ENCODE measurements at places on chromosomes 4 and X. TPM values are rescaled to one million over a fixed set of nuclear protein-coding genes. Genes with fewer than 3 reads are reported as not detected.

- H3K4me3 ChIP-seq, result no peak overlapping the region
- H3K36me3 ChIP-seq, result no peaks in the 10 kb centered on the region
- no peaks in the 10 kb centered on the region for H3K4me1 ChIP-seq
- no peak for DNase-seq
- no peaks in the 10 kb centered on the region for H3K27me3 ChIP-seq
Measured at GRCh38 chrX:76802708-76803107, 375.2 kb downstream of the MAGEE1 start.

DNA sequence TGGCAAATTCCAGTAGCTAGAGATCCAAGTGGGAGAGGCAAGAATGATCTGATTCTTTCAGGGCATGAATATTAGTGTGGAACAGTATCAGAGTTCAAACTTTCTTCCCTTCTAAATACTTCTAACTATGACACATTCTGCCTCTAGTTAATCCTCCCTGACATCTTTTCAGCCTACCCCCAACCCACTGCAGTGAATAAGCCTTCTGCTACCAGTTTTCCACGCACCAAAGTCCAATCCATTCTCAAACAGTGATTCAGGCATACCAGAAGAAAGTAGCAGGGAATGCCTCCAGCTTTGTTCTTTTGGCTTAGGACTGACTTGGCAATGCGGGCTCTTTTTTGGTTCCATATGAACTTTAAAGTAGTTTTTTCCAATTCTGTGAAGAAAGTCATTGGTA, 155.4 kb upstream of the FTHL17 start:
- DNase-seq, result no peak
- no peak overlapping the region for H3K4me3 ChIP-seq
- no peaks in the 10 kb centered on the region for H3K4me1 ChIP-seq
- no peak overlapping the region for H3K27ac ChIP-seq
- H3K36me3 ChIP-seq, result no peaks in the 10 kb centered on the region
- H3K27me3 ChIP-seq, result no peaks in the 10 kb centered on the region

DNA sequence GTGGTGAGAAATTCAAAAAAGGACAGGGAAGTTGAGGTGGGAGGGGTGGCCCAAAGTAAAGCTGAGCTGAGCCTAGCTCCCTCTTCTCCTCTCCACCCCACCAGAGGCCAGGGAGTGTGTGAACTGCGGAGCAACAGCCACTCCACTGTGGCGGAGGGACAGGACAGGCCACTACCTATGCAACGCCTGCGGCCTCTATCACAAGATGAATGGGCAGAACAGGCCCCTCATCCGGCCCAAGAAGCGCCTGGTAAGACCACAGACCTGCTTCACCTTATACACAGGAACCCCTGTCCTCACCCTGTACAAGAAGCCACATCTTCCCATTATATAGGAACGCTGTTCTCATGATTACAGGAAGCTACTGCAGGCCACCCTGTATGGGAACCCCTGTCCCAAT, 5.8 kb downstream of the GATA1 start:
- no peak overlapping the region for H3K4me3 ChIP-seq
- no peaks in the 10 kb centered on the region for H3K36me3 ChIP-seq
- no peak overlapping the region for H3K27ac ChIP-seq

GRCh38 chrX:139207655-139208054, 322.9 kb upstream of the F9 start:
- no peaks in the 10 kb centered on the region for H3K27me3 ChIP-seq
- peaks cover 3% of the 10 kb centered on the region for H3K4me1 ChIP-seq
- no peaks in the 10 kb centered on the region for H3K36me3 ChIP-seq
- no peak for DNase-seq
- H3K27ac ChIP-seq, result no peak overlapping the region
- no peak overlapping the region for H3K4me3 ChIP-seq

- H3K36me3 ChIP-seq, result no peaks in the 10 kb centered on the region
- H3K4me3 ChIP-seq, result no peak overlapping the region
- no peak overlapping the region for H3K27ac ChIP-seq
- H3K4me1 ChIP-seq, result no peaks in the 10 kb centered on the region
- no peaks in the 10 kb centered on the region for H3K27me3 ChIP-seq
Measured at GRCh38 chrX:43870011-43870410, 12.2 kb downstream of the MAOB start.

CTAG2 gene
- total RNA-seq, result not detected
